ENCODE measurements at places on chromosomes 12 and 14.

DNA sequence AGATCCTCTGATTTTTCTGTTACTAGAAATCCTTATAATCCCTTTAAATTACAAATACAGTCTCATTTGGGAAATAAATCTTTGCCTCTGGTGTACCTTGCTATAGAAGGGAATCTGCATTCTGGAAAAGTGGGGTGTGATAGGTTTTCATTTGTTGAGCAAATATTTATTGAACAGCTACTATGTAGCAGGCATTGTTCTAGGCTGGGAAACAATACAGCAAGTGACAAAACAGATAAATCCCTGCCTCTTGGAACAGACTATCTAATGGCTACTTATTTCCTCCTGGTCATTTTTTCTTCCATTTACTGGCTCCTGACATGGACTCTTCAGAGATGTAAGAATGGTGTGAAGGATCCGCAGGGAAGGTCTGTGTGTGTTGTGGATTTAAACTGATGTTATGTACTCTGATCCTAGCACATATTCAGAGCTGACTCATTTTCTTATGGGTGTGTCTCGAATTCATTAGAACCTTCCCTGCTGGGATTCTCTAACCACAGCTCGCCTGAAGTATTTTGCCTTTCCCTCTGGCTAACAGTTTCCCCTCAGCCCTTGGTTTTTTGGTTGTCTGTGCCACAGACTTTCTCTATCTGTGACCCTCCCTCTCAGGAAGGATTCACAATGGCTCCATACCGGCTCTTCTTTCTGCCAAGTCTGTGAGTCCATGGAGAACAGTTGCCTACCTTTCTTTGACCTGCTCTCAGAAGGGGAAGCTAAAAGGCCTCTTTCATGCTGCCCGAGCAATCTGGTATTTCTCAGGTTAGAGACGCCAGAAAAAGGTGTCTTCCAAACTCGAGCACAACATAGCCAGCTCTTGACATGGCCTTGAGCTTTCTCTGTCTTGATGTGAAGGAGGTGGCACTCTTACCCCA, 53.7 kb downstream of the TMTC2 start:
- DNase-seq = no peak

GRCh38 chr12:4555804-4556203, 6.2 kb upstream of the DYRK4 start:
- DNase-seq = no peak

GRCh38 chr12:27958675-27959074, 13.9 kb downstream of the PTHLH start:
- no peak for DNase-seq

DNA sequence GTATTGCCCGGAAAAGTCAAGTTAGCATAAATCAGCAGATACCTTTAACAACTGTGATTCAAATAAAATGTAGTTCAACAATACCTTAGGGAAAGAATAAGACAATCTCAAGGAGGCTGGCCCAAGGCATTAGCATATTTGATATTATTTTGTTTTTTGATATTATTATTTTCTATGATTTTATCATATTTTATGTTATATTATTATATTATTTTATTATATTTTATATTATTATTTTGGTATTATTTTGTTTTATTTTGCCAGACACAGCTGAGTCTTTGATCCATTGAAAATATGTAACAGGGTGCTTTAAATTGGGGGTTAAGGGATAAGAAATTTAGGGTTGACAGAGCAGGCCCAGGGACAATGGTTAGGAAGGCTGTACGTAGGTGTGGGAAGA, 607.9 kb upstream of the USP15 start:
- no peak for DNase-seq

DNA sequence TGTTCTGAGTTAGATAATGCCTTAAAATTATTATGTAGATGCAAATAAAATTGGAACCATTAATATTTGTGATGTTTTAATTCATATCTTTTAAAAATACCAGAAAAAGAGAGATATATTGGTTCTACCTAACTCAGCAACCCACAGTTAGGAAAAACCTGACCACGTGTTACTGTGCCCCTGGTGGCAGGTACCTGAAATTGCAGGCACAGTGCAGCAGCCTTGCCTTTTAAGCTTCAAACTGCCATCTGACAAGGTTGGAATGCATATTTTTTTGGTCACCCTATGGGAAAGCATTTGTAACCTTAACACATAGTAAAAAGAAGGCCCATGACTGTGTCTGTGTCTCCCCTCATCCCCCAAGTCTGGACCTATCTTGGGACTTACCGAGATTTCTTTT, 109.4 kb upstream of the NOS1 start:
- DNase-seq = no peak

GRCh38 chr12:2794191-2794735, 507 bp upstream of the FKBP4 start:
- peak; percentile 45 for DNase-seq

DNA sequence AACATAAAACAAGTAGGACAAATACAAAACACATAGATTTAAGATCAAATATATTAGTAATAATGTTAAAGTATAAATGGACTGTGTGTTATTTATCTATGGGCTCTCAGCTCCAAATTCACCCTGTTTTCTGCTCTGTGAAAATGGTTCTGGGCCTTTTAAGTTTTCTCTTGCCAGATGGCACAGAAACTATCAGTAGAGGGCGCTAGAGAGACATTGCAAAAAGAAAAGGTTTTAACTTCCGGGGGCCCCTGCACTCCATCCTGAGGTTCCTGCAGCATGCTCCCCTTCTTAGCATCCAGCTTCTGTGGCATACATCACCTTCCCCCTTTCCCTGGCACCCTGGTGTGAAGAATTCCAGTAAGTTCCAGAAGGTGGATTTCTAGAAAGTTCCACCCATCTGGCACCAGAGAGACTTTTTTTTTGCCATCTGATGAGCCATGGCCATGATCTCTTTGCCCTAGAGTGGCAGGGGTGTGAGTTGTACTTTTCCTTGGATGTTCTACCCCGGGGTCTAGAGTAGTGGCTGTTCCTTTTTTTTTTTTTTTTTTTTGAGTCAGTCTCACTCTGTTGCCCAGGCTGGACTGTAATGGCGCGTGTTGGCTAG, 29.3 kb downstream of the ZCRB1 start:
- DNase-seq = no peak

DNA sequence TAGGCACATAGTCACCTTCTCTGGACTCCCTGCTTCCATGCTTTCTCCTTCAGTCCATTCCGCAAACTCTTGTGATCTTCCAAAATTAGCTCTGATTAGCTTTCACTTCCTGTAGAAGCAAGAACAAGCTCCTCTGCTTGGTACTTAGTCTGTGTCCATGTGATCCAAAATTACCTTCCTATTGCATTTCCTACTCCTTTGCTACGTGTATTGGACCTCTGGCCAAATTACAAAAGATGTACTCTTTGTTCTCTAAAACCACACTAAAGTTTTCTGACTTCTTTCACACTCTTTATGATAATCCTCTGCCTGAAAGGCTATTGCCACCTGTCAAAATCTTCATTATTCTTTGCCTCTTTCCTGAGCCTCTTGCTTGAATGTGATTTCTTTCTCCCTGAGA, 786 bp upstream of the TSFM start:
- DNase-seq = no peak

- no peak for DNase-seq
Observed at GRCh38 chr12:6725350-6725749, 1.5 kb downstream of the COPS7A start.

- DNase-seq = no peak
Observed at GRCh38 chr12:10048526-10048925, 18.0 kb downstream of the CLEC9A start.
